Mammary microvascular endothelial cell (primary cell): ENCODE measurements at places on chromosomes 16 and 17. TPM values are rescaled to one million over a fixed set of nuclear protein-coding genes. Genes with fewer than 3 reads are reported as not detected.

The ESRP2 gene
- total RNA-seq, result 0.33 and 0.54 TPM in 2 replicates

The DNAAF8 gene
- 0.27 TPM in 1 of 2 replicates, not detected in the other for total RNA-seq

The CORO1A gene
- total RNA-seq, result 4.5 and 7.1 TPM in 2 replicates

The MT1F gene
- 2.0 and 2.9 TPM in 2 replicates for total RNA-seq

The NPEPPS gene
- total RNA-seq, result 33.0 and 40.8 TPM in 2 replicates

The IL17C gene
- total RNA-seq, result 0.79 TPM in 1 of 2 replicates, not detected in the other

The HEATR9 gene
- not detected in 2 replicates for total RNA-seq

The FOXL1 gene
- total RNA-seq, result 4.4 and 5.4 TPM in 2 replicates

The C17orf78 gene
- not detected in 2 replicates for total RNA-seq
